ENCODE measurements at places on chromosomes 4 and X. TPM values are rescaled to one million over a fixed set of nuclear protein-coding genes. Genes with fewer than 3 reads are reported as not detected.

Gene TFDP3
- not detected for total RNA-seq

GRCh38 chr4:66741081-66741480, 804.2 kb downstream of the CENPC start:
- no peak for DNase-seq

GRCh38 chr4:445410-445809, 53.5 kb downstream of the ZNF721 start:
- DNase-seq: no peak

DNA sequence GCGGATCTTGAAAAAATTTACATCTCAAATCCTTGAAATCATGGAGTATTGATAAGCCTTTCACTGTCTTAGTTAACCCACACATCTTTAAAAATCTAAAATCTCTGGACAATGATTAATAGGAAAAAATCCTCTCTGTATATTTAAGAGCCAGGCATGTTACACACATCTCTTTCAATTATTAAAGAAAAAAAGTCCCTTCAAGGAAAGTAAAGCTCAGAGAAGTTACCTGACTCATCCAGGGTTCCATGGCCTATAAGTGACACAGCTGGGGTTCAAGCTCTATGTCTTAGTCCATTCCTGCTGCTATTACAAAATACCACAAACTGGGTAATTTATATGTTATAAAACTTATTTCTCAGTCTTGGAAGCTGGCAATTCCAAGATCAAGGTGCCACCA, 14.2 kb upstream of the FGF16 start:
- DNase-seq: no peak

- DNase-seq: no peak
Measured at GRCh38 chr4:145956288-145956890, 17.8 kb upstream of the ZNF827 start.
